ENCODE measurements at places on chromosomes 2 and 18.

DNA sequence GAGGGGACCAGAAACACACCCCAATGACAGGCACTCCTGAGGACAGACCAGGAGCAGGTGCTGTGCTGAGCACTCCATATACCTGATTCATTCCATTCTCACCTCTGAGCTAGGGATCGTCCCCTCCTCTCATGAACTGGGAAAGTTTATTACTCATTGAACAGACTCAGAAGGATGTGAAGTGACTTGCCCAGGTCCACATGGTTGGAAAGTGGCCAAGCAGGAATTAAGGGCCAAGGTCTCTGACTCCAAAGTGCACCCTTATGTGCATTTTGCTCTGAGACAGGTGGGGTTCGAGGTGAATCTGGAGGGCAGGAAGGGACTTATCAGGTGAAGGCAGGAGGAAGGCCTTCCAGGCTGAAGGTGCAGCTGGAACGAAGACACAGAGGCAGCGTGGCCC lies 25.1 kb upstream of the PLB1 start:
- no peak for DNase-seq

- no peak for DNase-seq
Measured at GRCh38 chr2:173818285-173818684, 146.9 kb downstream of the SP3 start.

- DNase-seq, result no peak
Measured at GRCh38 chr2:238407566-238407965, 19.2 kb upstream of the ASB1 start.

DNA sequence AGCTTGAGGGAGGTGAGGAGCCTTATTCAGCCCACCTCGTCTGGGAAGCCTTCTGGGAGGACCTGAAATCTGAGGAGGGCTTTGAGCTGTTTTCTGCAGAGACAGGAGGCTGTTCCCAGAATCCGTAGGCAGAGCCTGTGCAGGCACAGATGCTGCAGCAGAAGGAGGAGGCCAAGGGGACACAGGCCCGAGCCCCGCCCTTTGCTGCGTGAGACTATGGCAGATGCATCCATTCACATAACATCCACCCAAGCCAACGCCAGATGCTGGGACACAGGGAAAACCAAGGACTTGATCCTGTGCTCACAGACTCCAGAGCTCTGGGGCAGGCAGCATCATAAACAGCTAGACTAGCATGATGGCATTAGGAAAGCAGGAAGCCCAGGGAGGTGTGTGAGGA lies 98.2 kb downstream of the KCNF1 start:
- no peak for DNase-seq

DNA sequence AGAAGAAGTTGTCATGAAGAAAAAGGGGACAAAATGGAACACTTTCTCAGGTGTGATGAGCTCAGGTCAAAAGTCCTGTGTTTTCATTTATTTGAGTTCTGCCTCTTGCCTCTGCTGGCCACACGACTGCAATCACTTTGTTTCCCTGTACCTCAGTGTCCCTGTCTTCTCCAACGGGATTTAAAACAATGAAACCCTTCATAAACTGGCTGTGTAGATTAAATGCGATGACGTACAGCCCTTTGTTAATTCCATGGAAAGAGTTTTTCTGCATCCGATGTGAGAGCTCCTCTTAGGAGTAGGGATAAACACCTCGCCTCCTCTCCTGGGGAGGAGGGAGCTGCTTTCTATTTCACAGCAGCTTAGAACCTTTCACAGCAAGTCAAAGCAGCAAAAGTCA lies 51.5 kb upstream of the CNGA3 start:
- no peak for DNase-seq

DNA sequence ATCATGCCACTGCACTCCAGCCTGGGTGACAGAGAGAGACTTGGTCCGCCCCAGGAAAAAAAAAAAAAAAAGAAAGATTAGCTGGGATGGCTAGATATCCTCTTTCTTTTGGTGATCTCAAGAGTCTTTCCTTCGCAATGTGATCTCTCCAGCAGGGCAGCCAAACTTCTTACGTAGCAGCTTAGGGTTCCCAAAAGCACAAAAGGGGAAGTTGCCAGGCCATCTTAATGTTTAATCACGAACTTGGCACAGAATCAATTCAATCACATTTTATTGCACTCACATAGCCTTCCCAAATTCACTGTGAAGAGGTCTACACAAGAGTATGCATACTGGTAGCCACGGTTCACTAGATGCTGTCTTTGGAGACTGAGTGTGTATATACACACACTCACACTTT lies 53.1 kb downstream of the VIL1 start:
- DNase-seq, result no peak

DNA sequence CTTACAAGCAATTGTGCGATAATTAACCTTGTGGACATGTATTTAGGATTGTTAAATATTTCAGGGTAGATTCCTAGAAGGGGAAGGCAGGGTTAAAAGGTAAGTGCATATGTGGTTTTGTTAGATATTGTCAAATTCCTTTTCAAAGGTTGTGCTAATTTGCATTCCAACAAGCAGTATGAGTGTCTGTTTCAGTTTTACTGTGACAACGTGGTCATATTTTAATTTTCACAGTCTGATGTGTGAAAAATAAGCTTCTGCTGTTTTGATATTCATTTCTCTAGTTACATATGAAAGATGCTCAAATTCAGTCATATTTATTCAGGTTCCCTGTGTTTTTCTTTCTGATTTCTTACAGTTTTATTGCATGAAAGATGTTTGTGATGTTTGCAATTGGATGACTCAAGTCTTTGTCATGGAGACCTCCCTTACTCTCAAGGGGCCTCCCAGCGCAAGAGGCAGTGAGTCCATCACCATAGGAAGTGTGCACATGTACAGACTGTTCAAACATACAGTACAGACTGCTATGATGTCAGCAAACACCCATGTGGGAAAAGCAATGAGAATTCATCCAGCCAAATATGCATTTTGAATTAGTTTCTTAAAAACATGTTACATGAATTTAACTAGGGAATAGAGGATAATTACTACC lies 310.8 kb downstream of the GALR1 start:
- DNase-seq, result no peak

DNA sequence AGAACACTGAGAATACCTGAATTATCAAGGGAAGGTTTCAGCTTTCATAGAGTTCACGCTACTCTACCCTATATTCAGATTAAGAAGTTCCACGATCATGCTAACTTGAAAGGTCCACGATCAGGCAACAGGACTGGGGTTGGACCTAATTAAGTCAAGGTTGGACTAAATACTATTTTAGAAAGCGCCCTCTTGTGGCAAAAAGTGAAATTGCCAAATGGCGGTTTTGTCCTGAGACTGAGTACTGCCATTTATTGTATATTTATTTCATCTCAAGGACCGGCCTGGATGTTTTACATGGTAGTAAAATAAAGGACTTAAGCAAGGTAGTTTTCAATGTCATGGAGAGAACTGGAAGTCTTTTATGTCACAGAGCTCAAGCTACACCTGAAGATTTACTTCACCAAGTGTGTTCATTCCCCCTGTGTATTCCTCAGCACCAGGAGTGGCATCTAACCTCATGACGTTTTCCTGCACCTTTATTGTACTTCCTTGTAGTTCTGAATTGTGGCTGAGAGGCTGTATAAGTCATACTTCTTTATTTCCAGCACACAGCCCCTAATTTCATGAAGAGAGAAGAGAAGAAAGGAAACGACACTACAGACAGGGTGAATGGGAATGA lies 56.8 kb downstream of the SRD5A2 start:
- DNase-seq, result peak; percentile 59

DNA sequence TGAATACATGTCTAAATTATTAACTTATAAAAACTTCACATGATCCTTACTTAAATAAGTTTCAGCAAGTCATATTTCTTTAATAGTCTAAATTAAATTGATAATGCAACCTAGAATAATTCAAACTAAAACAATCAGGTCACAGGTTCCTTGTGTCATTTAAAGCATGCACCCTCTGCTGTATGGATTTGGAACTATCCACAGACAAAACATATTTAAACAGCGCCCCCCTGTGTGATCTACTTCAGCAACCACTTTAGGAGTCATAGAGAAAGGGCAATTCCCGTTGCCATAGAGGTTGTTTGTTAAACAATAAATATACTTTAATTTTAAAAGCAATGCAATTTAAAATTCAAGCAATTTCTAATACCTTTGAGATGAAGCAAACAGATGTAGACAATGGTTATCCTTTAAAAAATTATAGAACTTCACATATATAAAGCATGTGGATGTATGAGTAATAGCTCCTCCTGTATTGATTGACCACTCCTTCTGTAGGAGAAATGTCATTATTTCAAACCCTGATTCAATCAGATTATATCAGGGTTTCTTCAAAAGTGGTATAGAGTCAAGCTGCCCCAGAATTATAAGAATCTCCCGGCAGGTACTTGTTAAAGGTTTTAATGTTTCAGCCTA lies 21.2 kb downstream of the GRB14 start:
- peak; percentile 21 for DNase-seq
